ENCODE measurements at places on chromosomes 12 and 14.

- no peak for DNase-seq
Measured at GRCh38 chr14:22492622-22493542, 96.1 kb downstream of the DAD1 start.

DNA sequence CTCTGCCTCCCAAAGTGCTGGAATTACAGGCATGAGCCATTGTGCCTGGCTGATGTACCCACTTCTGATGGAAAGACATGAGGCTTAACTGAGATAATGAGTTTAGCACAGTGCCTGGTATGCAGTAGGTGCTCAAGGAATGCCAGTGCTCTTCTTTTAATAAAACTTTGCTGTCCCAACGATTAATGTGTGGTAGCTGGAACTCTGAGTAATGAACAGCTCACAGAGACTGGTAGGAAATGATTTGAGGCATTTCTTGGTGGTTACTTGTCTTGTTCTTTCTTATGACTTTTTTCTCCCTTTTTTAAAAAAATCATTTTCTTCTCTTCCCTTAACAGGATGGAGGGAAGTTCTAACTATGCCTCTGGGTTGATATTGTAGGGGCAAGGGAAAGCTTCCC is 235.7 kb upstream of the PWP1 start:
- DNase-seq: no peak

GRCh38 chr12:42793166-42793565 is 203.6 kb upstream of the PRICKLE1 start:
- DNase-seq: no peak

DNA sequence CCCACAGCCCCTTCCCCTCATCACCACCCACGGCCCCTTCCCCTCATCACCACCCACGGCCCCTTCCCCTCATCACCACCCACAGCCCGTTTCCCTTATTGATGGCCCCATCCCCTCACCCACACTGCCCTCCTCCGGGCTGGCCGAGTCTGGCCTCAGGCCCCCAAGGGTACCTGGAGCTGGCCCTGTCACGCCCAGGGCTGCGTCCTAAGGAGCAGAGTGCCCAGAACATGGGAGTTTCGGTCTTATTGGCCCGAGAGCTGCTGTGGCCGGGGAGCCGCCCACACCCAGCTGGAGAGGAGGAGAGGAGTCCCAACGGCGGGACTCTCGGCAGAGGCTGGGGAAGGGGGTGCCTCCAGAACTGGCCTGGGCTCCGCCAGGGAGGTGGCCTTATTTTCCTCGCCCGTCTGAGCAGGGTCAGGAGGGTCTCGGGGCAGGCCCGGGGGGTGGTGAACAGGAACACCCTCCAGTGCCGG is 182.3 kb downstream of the KIF26A start:
- DNase-seq: no peak

DNA sequence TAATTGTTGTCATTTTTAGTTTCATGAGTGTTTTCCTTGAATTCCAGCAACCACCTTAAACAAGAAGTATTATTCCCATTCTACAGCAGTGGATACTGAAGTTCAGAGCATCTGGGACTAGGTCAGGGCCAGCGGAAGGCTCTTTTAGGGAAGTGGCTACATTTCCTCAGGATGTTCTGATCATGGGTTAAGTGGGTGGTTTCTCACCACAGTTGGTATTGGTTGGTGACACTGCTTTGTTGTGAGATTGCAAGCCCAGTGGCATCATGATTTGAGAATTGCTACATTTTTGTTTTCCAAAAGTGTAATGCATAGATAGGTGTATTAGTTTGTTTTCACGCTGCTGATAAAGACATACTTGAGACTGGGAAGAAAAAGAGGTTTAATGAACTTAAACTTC is 47.1 kb downstream of the SYNE2 start:
- no peak for DNase-seq
